Motor neuron (in vitro differentiated cells): ENCODE measurements at places on chromosomes 1 and 21. TPM values are rescaled to one million over a fixed set of nuclear protein-coding genes. Genes with fewer than 3 reads are reported as not detected.

GRCh38 chr1:184469396-184469795 is 82.6 kb downstream of the C1orf21 start:
- no peak for ATAC-seq

- ATAC-seq, result no peak
Measured at GRCh38 chr1:156422602-156423091, 53.6 kb downstream of the RHBG start.

DNA sequence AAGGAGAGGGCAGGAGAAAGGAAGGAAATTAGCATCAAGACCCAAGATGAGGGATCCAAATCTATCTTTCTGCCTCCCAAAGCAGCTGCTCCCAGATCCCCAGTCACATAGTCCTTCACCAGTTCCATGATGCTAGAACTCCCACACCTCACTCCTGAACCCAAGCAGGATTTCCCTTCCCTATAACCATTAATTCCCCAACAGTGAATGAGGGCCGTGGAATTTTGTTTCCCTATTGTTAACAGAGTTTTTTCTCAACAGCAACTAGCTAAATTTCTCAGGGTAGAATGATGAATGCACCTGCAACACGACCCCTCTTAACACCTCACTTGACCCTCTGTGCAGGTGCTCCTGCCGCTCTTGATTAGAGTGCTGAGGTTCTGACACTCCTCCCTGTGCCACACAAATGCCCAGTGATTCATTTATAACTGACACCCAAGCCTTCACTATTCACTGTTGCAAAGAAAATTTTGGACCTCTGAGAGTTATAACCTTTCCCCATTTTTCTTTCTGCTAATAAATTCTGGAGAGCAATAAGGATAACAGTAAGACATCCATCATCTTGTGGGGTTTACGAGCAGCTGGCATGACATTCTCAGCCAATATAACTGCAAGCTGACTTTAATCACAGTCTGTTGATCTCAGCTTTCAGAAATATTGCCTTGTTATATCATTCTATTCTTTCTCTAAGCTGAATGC is 25.4 kb upstream of the NPL start:
- peak; percentile 84 for ATAC-seq

GRCh38 chr1:172352435-172352834 is 68.0 kb upstream of the C1orf105 start:
- ATAC-seq, result no peak

GRCh38 chr1:212450331-212450881 is 17.7 kb downstream of the NENF start:
- ATAC-seq, result peak; percentile 11

DNA sequence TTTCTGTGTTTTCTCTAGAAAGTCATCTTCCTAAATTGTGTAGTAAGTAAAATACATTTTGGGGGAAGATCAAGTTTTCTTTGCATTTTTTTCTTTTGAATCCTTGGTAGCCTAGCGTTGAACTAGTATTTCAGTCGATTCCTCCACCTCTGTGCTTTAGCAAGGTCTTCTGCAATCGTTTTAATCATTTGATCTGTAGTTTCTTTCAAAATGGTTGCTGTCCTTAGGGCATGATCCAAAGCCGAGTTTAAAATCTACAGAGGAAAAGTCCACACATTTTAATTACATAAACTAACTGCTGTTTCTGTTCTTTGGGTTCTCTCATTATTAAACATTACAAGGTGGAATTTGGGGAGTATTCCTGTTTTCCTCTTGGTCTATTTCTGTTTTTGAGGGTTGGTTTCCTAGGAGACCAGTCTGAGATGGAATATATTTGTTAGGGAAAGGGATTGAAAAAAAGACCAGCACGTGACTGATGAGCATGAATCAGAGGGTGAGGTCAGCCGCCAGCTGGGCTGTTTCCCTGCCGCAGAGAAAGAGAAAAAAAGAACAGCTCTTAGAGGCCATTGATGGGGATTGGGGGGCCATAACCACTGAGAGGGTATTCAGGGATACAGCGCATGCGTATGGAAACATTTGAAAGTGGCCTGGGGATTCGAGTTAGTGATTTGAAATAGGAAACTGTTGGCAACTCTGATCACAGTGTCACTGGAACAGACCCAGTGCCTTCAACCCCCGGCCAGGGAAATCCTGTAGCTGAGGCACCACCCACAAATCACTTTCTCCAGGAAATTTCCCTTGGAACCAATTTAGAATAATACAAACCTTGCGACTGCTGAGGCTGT is 40.6 kb downstream of the AKNAD1 start:
- ATAC-seq, result peak; percentile 95

GRCh38 chr1:72000809-72001208 is 281.5 kb downstream of the NEGR1 start:
- ATAC-seq, result no peak

DNA sequence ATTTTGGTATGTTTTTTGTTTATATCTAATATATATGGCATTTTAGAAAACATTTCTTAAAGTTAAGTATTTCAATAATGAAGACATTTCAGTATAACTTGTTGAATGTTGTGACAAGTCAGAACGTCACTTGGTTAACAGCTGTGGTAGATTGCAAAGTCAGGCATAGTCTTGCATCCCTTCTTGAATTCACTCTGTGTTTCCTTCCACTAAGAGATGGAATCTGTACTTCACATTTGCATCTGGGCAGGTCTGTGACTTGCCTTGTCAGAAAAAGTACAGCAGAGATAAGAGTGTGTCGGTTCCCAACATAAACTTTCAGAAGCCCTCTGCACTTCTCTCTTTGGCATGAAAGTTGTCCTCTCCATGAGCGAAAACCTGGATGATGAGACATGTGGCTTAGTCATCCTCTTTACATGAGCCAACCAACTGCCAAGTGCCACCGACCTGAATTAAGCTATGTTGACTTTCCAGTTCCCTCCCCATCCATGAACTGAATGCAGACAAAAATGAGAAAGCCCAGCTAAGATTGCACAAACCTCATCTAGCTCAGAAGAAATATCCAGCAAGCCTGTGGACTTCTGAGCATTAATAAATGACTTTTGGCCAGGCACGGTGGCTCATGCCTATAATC is 1730.2 kb downstream of the MRPL39 start:
- ATAC-seq, result no peak

Gene MFAP2
- total RNA-seq, result 55.3 and 65.6 TPM in 2 replicates

Gene F11R
- total RNA-seq, result 14.1 and 14.5 TPM in 2 replicates

Gene MCM3AP
- total RNA-seq, result 79.2 and 99.3 TPM in 2 replicates

Gene SDHC
- total RNA-seq, result 45.8 and 50.9 TPM in 2 replicates
